ENCODE measurements at places on chromosomes 7 and 10.

DNA sequence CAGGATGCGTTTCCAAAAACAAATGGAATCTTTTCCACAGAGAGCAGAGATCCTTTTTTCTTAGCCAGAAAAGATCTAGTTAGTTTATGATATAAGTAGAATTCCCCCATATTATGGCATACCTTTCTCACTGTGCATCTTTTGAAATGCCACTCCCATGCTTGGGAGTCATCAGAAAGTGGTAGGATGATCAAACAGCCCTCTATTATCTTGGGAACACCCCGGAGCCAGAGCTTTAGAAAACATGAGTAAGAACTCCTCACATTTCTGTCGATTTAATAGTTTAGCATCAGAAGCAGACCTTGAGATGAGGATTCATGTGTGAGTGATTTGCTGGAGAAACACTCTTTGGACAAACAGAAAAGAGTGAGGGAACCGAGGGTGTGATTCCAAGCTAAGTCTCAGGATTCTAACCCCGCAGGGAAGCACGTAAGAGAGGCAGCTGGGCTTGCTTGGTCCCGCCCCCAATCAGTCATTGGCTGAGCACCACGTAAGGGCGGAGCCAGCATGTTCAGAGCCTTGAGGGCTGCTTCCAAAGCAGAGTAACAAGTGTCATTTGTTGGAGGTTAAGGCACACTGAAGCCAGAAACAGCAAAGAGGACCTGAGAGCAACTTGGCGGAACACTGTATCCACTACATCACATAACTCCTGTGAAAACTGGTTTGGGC is 43.7 kb upstream of the NXPH1 start:
- DNase-seq, result no peak

DNA sequence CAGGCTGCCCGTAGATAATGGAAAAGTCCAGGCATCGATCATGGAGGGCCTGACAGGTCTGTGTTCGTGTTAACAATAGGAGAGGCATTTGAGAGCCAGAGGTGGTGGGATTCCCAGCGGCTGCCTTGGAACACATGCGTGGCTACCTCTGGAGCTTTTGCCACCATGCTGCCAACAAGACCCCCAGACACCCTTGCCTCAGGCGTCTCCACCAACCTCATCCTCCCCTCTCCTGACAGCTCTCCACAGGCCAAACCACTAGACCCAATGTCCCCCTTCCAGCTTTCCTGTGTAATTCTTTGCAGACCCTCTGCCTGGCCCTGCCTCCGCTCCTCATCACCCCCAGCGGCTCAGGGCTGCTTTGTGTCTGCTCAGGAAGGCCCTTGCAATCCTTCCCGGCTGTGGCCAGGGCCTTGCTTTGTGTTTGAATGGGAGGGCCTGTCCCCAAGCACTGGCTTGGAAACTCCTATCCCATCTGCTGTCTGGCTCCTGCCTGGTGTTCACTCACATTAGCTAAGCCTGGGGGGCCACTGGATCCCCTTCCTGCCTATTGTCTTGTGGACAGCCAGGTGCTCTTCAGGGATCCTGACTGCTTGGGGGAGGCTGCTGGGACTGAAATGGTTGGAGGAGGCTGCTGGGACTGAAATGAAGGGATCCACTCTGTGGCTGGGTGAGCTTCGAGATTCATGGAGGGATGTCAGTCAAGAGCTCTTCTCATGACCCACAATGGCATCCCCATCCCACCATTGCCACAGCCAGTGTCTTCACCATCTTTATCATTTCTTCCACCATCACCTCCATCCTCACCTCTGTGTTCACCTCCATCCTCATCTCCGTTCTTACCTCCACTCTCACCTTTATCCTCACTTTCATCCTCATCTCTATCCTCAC is 60.8 kb upstream of the ELN start:
- no peak for DNase-seq

GRCh38 chr7:150420242-150420641 is 30.2 kb upstream of the GIMAP8 start:
- DNase-seq, result no peak

DNA sequence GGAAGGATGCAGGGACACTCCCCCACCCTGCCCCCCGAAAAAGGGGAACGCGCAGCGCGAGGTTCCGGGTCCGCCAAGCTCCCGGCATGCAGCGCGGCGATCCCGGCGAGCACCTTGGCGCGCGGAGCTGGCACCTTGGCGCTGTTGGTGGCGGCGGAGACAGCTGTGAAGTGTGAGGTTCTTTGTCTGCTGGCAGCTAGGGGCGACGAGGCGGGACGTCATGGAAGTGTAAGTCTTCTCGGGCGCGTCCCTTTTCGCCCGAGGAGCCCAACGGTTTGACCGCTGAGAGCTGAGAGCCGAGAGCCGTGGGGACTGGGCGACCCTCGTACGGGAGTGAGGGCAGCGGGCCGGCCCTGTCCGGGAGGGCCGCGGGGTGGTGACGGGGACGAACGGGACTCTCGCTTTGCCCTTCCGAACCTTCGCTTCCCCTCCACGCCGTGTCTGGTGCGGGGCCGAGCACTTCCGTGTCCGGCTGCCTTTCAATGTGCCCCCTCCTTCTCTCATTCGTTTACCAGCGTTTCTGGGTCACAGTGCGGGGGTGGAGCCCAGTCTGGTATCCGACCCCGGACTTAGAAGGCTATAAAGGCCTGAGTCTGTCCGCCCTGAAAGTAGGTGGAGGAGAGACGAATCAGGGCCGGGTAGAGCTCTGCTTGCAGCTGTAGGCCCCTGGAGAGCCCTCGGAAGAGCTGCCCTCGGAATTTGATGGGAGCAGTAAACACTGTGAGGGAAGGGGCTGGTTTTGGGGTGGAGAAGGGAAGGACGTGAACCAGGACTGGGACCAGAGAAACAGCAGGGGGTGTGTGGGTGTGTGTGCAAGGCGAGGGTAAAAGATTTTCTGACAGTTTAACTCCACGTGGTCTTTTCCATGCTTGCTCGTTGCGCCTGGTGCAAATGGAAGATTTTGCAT is at the start of gene CRCP:
Gene CRCP (plus strand): TSS at position 105 of the 907 bp plus-strand sequence. CDS start 116 bp downstream, at position 221.
- DNase-seq, result peak; percentile 93

- no peak for DNase-seq
Measured at GRCh38 chr10:14547816-14548215, 217.1 kb upstream of the FRMD4A start.

DNA sequence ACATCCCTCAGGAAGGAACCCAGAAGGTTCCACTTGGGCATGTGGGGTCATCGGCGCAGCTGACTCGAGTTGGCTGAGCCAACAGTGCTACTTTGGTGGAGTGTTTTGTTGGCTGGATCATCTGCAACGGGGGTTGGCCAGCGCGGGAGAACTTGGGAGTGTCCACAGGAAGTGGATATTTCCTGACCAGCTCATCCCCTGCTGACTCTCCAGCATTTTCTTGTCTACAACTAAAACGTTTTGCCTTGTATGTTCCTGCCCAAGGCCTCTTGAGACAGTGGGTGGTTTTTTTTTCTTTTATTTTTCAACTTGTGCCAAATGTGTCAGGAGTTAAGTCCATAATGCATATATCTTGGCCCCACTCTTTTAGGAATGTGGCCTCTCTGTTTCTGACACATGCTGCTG is 208.6 kb downstream of the ZNF365 start:
- DNase-seq, result no peak
